ENCODE measurements at places on chromosomes 3 and 15.

DNA sequence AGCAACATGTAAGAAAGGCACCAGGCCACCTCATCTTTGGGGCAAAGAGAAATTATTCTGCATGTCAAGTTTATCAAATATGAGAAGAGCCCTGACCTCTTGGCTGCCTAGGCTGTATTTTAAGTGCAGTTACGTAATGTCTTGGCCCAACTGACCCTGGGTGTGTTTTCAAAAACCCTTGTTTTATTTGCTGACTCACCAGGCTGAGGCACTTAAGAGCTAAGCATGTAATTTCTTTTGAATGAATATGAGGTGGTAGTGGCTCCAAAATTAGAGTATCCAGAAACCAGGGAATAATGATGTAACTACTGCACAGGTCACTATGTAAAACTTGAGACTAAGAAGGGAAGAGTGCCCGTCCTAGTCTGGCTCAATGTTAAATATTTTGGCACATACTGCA lies 24.3 kb downstream of the PGPEP1L start:
- peak; percentile 25 for DNase-seq

- no peak for DNase-seq
Observed at GRCh38 chr3:33898901-33899300, 100.5 kb downstream of the PDCD6IP start.

GRCh38 chr3:160479376-160479775 lies 29.8 kb upstream of the TRIM59 start:
- no peak for DNase-seq

DNA sequence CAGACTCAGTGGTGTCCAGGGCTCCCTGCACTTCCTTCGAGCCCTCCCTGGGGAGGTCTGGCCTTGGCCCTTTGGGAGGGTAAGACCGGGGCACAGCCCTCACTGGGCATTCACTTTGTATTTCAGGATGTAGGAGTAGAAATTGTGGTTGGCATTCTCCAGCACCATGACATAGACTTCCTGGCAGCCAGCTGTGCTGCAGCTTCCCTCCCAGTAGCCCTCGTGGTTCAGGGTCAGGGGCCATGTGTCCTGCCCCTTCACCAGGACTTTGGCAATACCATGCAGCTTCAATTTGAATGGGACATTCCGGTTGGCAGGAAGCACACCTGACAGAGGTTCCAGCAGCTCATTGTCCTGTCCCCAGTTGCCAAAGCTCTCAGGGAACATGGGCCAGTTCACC lies 47.3 kb downstream of the KY start:
- no peak for DNase-seq

GRCh38 chr15:81485806-81486205 lies 111.8 kb upstream of the TMC3 start:
- no peak for DNase-seq

DNA sequence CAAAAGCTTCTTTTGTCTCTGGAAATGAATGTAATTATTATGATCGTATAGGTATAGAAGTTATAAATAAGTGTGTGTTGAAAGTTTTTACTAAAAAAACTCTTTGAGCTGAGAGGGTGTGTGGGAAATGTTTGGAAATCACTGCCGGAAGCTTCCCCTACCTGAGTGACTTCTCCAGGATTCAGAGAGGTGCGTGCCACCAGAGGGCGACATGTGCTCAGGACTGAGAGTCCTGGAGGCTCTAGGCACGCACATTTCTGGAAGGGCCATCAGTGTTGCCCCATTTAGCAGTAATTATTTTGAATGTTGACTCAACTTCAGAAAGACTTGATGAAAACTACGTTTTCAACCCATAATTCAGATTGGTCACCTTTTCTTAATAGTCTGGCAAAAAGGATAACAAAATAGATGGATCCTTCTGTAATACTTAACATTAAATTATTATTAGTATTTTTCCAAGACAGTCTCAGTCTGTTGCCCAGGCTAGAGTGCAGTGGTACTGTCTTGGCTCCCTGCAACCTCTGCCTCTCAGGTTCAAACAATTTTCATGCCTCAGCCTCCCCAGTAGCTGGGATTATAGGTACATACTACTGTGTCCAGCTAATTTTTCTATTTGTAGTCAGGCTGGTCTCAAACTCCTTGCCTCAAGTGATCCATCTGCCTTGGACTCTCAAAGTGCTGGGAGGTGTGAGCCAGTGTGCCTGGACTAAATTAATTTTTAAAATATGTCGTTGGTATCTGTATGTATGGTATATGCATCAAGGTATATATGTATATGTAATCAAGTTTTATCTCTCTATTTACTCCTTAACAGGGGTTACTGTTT lies 34.5 kb downstream of the GPR171 start:
- DNase-seq: peak; percentile 85

GRCh38 chr15:62165104-62165792 lies at the start of gene C2CD4B:
Gene C2CD4B, minus strand, starts transcription at chr15:62165285. Its CDS starts 301 bp downstream, at chr15:62164984.
- peak; percentile 61 for DNase-seq

Data from RPMI8226 (cell line).